ENCODE measurements at places on chromosomes 6 and 20.

GRCh38 chr6:141492521-141493284 is 640.0 kb upstream of the GJE1 start:
- no peak for DNase-seq

- DNase-seq: no peak
These were observed 37.2 kb upstream of the CALHM6 start for GRCh38 chr6:116424001-116424400.

DNA sequence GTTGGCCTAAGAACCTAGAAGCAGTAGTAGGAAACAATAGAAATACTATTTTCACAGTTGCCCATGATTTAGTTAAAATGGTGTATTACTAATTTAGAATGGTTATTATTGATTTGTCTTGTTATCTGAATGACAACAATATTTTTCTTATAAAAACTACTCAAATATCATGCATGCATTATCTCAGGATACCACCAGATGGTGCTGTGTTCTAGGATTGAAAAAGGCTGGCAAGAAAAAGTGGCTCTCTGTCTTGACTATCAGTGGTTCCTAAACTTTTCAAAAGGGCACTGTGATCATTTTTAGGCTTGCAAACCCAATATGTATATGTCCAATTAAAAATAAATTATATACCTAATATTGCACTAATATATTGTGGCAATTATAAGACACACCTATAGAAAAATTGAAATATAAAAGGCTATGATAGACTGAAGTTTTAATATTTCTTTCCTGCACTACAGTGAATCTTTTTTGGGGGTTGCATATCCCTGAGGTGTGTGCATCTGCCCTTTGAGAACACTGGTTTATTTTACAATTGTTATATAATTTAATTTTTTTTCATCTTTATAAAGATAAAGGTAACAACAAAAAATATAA is 131.7 kb upstream of the MLIP start:
- no peak for DNase-seq

GRCh38 chr6:129314575-129314974 is 395.4 kb downstream of the ARHGAP18 start:
- DNase-seq: no peak

GRCh38 chr6:52325695-52326471 is 36.1 kb upstream of the PAQR8 start:
- DNase-seq: no peak

DNA sequence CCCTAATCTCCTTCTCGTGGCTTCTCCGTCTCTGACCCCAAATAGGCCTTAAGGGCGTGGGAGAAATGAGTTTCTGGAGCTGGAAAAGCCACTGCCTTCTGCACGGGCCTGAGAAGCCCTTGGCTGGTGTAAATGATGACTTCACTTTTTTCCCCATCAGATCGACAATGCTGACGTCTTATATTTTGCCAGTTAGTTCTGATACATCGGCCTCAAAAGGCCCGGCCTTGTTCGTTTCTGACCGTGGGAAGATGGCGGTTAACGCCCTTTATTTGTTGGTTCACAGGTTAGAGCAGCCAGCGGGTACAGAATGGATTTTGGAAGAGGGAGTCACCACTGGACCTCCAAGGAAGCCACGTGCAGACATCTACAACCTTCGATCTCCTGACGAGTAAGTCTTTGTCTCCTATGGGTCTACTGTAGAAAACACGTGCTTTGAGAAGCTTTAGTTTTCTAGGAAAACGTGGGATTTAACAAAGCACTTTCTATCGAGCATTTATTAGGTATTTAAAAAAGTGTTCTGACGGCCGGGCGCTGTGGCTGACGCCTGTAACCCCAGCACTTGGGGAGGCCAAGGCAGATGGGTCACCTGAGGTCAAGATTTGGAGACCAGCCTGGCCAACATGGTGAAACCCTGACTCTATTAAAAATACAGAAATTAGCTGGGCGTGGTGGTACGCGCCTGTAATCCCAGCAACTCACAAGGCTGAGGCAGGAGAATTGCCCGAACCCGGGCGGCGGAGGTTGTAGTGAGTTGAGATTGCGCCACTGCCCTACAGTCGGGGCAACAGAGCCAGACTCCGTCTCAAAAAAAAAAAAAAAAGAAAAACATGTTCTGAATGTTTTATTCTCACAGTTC is 1.2 kb upstream of the ZNFX1 start:
- no peak for DNase-seq

DNA sequence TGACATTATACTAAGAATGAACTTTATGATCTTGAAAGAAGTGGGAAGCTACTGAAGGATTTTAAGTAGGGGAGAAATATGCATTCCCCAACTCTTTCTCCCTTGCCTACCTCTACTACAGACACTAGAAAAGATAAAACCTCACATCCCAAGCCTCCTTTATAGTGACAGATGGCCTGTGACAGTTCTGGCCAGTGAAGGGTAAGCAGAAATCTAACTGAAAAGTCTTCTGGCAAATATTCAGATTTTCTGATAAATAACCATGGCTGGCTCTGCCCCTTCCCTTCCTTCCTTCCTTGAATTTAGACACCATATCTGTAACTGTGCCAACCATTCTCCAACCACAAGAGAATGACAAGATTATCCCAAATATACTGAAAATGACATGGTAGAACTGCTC is 10.2 kb upstream of the BEND6 start:
- DNase-seq: no peak

GRCh38 chr6:170295510-170296422 is 4.9 kb upstream of the DLL1 start:
- peak; percentile 31 for DNase-seq

DNA sequence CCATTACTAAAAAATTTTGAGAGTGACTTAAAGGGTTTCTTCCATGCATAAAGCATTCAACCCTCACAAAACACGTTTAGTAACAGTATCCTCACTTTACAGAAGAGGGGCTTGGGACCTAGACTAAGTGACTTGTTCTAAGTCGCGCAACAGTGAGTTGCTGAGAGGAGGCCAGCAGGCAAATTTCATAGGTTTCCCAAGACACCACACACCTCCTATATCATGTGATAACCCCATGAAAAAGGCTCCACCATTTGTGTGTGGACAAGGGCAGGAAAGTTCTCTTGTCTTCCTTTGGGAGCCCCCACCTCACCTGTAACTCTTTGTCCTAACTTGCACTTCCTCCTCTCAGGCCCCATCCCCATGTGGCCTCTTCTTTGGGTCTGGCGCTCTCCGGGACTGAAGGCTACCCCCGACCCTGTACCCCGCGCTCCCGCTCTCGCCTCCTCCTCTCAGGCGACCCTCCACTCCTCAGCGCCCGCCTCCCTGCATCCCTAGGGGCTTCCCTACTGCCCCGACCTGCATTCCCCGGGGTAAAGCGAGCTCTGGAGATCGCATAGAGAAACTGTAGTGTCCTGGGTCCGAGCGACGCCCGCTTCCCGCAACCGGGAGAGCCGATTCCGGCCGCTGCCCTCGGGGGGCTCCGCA is 392 bp downstream of the PSMB8 start:
- DNase-seq: no peak

- no peak for DNase-seq
These were observed 10.3 kb downstream of the SLC2A4RG start for GRCh38 chr20:63749597-63750508.

DNA sequence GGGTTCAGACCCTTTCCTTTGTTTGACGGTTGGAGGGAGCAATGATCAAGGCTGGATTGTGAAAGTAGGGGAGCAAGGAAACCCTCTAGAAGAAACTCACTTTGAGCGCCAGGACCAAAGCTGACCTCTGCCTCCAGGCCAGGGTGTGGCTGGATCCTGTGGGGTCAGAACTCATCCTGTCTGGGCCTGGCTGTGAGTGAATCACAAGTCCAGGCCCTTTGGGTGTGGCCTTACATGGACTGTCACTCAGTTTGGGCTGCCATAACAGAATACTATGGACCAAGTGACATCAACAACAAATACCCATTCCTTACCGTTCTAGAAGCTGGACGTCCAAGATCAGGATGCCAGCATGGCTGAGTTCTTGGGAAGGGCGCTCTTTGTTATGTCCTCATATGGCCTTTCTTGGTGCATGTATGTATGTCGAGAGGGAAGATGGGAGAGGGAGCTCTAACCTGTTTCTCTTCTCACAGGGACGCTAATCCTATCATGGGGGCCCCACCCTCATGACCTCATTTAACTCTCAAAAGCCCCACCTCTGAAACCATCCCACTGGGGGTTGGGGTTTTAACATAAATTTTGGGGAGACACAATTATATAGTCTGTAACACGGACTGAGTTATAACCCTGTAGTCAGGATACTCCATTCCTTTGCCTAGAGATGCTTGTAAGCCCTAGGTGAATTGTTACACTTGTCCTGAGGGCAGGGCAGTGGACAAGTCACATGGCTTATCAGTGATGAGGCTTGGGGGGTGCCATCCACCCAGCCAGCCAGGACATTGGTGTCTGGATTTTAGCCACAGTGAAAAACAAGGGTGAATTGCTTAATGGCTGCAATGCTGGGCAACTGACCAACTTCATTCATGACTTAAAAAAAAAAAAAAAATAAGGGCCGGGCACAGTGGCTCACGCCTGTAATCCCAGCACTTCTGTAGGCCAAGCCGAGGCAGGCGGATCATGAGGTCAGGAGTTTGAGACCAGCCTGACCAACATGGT is 80.0 kb downstream of the TRMT11 start:
- no peak for DNase-seq

DNA sequence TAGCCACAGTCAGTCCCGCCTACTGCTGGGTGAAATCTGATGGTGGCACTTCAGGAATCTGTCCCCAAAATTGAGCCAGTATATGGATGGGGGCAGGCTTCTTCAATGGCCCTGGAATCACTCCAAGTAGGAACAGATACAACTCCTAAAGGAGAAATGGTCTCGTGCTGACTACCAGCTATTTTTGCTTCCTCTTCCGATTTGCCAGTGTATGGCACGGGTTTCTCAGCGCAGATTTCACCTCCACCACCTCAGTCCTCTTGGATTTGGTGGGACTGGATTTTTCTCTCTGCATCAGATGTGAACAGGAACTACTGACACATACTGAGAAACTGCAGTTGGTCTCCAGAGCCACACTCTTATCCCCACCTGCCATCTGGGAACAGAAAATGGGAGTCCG is 27.2 kb downstream of the PNPLA1 start:
- DNase-seq: no peak

DNA sequence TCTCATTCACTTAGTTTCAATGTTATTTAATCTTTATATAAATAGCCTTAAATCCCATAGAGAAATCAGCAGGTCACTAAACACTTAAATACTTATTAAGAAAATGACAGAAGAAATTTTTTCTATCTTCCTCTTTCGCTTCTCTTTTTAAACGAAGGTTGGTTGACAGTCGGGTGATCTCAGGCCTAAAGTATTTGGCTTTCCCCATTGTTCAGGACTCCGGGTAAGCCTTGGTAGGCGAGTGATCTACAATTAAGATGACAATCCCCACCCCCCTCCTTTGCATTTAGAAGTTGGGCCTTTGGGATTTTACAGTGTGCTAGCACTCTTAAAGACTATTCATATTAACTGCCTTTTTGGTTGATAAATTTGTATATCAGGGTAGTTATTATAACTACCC is 19.7 kb upstream of the UTRN start:
- no peak for DNase-seq

- DNase-seq: no peak
These were observed 116.1 kb upstream of the TIAM2 start for GRCh38 chr6:154878871-154879491.

DNA sequence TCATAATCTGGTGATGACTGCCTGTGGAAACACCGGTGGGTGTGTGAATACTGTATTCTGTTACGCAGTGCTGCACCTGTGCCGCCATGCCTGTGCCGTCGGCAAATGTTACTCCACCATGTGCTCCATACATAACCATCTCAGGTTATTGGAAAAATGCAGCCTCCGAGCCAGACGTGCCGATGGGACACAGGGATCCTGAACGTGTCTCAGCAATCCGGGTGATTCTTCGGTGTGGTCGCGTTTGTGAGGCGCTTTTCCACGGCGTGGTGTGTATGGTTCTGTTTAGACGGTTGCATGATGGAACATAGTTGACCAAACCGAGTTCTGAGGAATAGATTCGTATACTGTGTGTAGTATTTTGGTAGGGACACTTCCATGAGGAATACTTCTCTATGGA is 130.3 kb downstream of the SMOC2 start:
- DNase-seq: no peak

- DNase-seq: no peak
These were observed 34.7 kb upstream of the KCNB1 start for GRCh38 chr20:49516916-49517804.

GRCh38 chr6:15994814-15995459 is 133.9 kb upstream of the MYLIP start:
- no peak for DNase-seq

DNA sequence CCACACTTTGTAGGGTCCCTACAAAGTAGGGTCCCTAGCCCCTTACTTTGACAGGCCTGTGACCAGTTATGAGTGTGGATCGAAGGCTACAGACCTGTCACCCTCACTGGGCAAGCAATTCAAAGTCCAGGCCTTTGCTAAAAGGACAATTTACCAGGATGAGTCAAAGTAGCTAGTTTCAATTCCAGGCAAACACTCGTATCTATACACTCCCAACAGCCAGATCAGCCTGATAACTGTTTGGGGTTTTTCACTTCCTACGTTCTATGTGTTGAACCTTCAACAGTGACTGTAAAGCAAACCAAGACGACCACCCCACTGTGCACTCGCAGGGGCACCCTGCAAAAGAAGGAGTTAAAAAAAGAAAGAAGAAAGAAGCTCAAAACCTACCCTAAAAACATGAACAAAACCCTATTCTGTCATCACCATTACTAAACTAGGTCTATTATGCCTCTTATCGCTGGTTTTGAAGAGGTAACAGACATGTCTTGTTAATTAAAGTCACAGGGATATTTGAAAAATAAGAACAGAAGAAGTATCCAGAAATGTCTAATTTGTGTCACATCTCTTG is 3.2 kb downstream of the GFOD1 start:
- DNase-seq: no peak

DNA sequence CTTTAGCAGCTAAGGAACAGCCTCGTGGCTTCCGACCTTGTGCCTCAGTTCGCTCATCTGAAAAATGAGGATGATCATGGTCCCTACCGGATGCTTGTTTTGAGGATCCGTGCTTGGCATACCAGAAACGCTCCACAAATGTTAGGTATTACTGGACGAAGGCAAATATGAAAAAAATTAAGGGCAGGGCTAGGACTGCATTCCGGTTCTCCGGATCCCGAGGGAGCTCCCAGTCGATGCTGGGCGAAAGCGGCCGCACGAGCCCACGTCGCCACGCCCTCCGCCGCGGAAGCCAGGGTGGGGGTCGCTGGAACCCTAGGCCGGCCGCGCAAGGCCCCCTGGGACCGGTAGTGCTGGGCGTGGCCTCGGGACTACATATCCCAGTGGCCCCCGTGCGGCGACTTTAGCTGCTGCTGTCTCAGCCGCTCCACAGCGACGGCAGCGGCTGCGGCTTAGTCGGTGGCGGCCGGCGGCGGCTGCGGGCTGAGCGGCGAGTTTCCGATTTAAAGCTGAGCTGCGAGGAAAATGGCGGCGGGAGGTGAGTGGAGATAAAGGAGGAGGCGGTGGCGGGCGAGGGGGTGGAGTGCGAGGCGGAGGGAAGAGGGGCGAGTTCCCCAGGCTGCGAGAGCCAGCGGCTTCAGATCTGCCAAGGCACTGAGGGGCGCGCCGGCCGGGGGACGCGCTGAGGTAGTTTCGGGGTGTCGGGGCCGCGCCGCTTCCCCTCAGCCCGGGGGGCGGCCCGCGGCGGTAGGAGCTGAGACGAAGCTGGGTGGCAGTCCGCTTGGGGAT is at the start of gene NCOA3:
NCOA3 (plus strand) TSS at position 406 of the 789 bp plus-strand sequence. CDS start 120,361 bp downstream, outside the sequence.
- peak; percentile 86 for DNase-seq

- no peak for DNase-seq
These were observed 76.3 kb downstream of the SYCP2L start for GRCh38 chr6:10963113-10963512.

- no peak for DNase-seq
These were observed 11.5 kb upstream of the BLOC1S5 start for GRCh38 chr6:8075704-8076103.

Data from central memory CD4-positive, alpha-beta T cell (primary cell).